ENCODE measurements at places on chromosomes 2 and 18. TPM values are rescaled to one million over a fixed set of nuclear protein-coding genes. Genes with fewer than 3 reads are reported as not detected.

DNA sequence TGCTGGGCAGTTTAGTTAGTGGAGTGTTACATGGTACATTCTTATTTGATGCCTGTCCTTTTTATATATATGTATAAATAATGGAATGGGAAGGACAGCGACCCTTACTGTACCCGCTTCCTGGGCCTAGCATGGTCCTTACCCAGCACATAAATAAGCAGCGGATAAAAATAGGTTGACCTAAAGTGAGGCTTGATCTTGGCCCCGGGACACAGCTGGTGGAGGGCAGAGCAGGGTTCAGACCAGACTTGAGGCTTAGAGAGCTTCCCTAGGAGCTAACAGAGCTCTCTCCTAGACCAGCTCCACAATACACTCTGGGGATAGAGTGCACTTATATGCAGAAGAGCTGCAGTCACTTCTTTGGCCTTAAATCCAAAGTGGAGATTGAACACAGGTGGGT, 46.9 kb upstream of the RPL31 start:
- no peak for DNase-seq

DNA sequence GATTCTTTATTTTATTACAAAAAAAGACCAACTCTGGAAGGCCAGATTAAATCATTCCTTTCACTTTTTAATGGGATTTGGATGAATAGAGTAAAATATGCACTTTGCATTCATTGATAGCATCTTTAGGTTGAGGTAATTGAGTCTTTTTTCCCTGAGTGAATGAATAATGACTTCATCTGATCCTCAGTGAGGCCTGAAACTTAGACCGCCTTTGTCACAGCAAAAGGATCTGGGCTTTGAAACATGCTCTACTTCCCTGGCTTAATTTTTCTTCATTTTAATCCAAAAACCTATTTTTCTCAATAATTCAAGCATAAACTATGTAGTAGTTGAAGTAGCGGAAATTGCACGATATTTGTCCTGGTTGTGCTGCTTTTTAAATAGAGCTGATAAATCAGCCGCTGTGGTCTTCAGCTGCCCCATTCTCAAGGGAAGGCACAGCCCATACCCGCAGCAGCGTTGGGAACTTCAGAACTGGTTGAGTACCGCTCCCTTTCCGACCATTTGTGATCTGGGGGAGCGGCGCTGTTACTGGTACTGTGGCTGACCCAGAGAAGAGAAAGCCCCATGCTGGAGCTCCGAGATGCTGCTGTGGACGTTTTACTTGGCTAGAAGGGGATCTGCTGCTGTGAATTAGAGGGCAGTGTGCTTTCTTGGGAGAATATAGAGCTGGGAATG, 145.3 kb upstream of the NFATC1 start:
- DNase-seq = no peak

Gene ITM2C
- polyA plus RNA-seq = 325 TPM

Gene LIMS2
- polyA plus RNA-seq = 9.4 TPM

- no peak for DNase-seq
These were observed 30.6 kb downstream of the HNRNPLL start for GRCh38 chr2:38572167-38572566.

- no peak for DNase-seq
These were observed 1.1 kb upstream of the TXNDC2 start for GRCh38 chr18:9884532-9885140.

- DNase-seq = no peak
These were observed 278.1 kb upstream of the ZEB2 start for GRCh38 chr2:144798034-144798433.

- no peak for DNase-seq
These were observed 108.4 kb upstream of the MCFD2 start for GRCh38 chr2:47024046-47024445.

GRCh38 chr2:39394516-39394961, 42.5 kb downstream of the MAP4K3 start:
- no peak for DNase-seq

- no peak for DNase-seq
These were observed 4.4 kb upstream of the CHRNG start for GRCh38 chr2:232534940-232535651.

All from left renal pelvis (tissue), 4 donors.